ENCODE measurements at places on chromosomes 2 and 18.

DNA sequence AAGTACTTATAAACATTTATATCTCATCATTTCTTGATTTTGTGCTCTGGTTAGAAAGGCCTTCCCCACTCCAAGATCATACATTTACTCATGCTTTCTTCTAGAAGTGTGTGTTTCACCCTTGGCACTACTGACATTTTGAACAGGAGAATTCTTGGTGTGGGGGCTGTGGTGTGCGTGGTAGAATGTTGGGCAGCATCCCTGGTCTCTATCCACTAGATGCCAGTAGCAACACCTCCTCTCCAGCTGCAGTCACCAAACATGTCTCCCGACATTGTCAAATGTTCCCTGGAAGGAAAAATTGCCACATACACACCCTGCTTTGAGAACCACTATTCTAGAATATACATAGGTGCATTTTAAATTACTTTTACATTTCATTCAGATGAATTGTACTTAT, 8.7 kb upstream of the TGIF1 start:
- peak; percentile 62 for DNase-seq

GRCh38 chr18:52510139-52510538, 170.1 kb downstream of the DCC start:
- no peak for DNase-seq

DNA sequence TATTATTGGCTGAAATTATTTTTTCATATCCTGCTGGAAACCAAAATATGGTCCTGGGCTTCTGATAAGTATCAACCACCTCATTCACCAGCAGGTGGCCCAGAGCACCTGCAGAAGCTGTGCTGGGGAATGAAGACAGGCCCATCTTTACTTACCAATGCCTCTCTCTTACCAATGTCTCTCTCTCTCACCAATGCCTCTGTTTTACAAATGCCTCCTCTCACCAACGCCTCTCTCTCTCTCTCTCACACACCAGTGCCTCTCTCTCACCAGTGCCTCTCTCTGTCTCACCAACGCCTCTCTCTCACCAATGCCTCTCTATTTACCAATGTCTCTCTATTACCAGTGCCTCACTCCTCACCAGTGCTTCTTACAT, 2.3 kb upstream of the MAL start:
- peak; percentile 59 for DNase-seq

DNA sequence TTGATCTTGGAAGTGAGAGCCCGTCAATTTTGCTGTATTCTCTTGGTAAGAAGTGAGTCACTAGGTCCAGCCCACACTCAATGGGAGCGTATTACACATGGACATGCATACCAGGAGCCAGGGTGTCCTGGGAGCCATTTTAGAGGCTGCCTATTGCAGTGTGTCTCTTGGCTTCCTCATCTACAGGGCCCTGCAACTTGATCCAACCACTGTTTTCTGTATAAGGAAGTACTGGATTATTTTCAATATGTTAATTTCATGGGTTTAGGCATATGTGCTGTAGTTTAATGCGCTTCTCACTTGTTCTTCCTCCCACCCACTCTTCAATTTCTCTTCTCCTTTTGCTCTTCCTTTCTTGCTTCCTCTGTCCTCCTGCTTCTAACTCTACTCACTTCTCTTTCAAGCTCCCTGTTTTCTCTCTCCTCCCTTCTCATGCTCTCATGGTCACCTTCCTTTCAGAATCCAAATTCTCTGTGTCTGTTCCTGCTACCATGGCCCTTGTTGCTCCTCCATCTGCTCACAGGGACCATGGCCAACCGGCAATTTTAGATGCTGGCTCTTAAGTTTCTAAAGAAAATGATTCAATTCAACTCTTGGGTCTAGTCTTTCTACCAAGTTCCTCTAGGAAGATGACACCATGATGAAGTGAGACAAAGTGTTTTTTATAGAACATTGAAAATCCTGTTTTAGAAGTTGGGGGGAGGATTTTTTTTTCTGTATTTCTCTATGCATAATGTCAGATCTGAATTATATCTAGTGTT, 152.0 kb upstream of the ZEB2 start:
- peak; percentile 17 for DNase-seq

DNA sequence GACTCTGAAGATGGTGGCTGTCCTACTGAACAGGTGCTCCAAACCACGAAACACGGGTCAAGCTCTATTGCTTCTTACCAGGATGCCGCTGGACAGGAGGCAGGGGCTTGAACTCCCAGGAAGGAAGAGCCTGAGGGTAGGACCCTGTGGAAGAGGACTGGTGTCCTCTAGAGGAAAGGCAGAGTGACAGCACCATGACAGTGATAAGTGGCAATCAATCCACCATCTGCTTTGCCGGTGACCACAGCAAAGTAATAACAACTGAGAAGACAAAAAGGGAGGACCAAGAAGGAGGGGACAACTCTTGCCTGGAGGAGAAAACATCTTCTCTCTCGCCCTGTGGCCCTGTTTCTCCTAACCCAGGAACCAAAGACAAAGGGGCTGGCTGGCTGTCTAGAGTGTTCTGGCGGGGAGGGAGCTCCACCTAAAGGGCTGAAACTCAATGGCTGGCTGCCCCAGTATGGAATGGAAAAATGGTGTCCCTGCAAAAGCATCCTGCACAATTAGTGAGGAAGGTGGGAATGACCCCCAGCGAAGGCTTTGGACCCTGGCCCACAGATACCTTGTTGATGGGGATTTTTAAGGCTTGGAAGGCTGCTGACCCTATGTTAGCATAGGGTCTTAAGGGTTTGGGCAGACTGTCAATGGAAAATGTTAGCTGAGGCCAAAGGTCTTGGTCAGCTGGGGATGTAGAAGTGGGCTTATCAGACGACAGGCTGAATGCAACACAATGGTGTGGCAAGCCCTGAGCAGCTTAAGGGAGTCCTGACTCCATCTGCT, 35.4 kb downstream of the PROC start:
- DNase-seq: peak; percentile 28

- no peak for DNase-seq
Observed at GRCh38 chr18:56210520-56210919, 427.9 kb downstream of the TXNL1 start.

- no peak for DNase-seq
Observed at GRCh38 chr2:120954939-120955338, 219.3 kb downstream of the GLI2 start.

DNA sequence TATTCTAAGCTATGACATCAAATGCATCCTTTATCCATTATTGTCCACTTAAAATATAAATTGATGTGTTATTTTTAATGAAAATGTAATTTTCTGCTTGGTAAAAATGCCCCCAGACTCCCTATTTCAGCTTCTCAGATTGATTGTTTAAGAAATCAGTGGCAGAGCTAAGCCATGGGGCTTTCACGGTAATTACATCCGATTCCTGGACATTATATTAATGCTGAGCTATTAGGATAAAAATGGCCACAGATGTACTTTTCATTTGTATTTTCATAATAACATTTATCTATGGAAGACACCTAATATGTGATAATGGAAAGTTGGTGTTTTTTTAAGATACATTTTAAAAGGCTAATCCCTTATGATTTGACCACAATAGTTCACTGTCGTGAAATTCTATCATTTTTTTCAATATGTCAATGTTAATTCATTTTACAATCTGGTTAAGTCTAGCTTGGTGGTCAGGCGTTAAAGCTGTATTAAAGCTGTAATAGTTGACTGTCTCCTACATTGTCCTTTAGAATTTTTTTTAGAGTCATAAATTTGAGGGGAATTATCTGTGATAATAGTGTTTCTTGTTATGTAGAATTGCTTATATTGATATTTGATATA, 229.0 kb upstream of the UBE2E3 start:
- DNase-seq: no peak

GRCh38 chr2:241478166-241478565, 30.2 kb downstream of the STK25 start:
- DNase-seq: no peak

GRCh38 chr2:166916987-166917386, 28.7 kb downstream of the XIRP2 start:
- no peak for DNase-seq

GRCh38 chr18:54532962-54533361, 58.1 kb upstream of the DYNAP start:
- no peak for DNase-seq

DNA sequence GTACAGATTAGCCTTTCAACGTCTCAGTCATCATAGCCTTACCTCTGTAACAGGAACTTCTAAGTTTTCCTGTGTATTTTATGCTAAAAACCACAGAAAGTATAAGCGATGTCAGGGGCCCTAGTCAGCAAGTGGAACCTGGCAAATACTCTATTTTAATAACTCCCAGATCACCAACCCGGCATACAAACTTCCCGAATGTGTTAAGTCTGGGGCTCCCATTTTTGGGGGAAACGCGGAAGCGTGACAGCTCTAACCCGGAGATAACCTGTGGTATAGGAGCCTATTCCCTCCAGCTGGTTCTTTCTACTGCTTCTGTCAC, 574 bp downstream of the NIFK start:
- no peak for DNase-seq

GRCh38 chr2:139737659-139738058, 957.5 kb upstream of the NXPH2 start:
- no peak for DNase-seq

- DNase-seq: no peak
Observed at GRCh38 chr2:76464310-76464709, 753.6 kb upstream of the GCFC2 start.

Data from common myeloid progenitor, CD34-positive (primary cell).